ENCODE measurements at places on chromosomes 2 and 18. TPM values are rescaled to one million over a fixed set of nuclear protein-coding genes. Genes with fewer than 3 reads are reported as not detected.
A peak's percentile ranks its signal among the peaks of the same experiment; 100 is the strongest.

GRCh38 chr2:120524174-120524573, 178.2 kb downstream of the INHBB start:
- no peaks in the 10 kb centered on the region for H3K4me1 ChIP-seq
- H3K27ac ChIP-seq: no peak overlapping the region
- H3K36me3 ChIP-seq: no peaks in the 10 kb centered on the region

GRCh38 chr18:22473366-22473765, 55.7 kb upstream of the CTAGE1 start:
- no peak overlapping the region for H3K4me3 ChIP-seq
- DNase-seq: no peak
- no peaks in the 10 kb centered on the region for H3K4me1 ChIP-seq
- H3K27ac ChIP-seq: no peak overlapping the region
- H3K27me3 ChIP-seq: no peaks in the 10 kb centered on the region
- peaks cover 4% of the 10 kb centered on the region for H3K36me3 ChIP-seq

GRCh38 chr2:217998926-217999594, 3.7 kb downstream of the TNS1 start:
- H3K36me3 ChIP-seq: no peaks in the 10 kb centered on the region
- no peak overlapping the region for H3K27ac ChIP-seq
- H3K4me1 ChIP-seq: 0 out of 2 replicates have a peak, but pooled peaks cover 2% of the 10 kb centered on the region

Gene PSTPIP2
- total RNA-seq: 3.6 TPM

Gene SMAD7
- 27.7 TPM for total RNA-seq

Gene MPV17
- total RNA-seq: 55.4 TPM

Gene POTEI
- 1.2 TPM for total RNA-seq

DNA sequence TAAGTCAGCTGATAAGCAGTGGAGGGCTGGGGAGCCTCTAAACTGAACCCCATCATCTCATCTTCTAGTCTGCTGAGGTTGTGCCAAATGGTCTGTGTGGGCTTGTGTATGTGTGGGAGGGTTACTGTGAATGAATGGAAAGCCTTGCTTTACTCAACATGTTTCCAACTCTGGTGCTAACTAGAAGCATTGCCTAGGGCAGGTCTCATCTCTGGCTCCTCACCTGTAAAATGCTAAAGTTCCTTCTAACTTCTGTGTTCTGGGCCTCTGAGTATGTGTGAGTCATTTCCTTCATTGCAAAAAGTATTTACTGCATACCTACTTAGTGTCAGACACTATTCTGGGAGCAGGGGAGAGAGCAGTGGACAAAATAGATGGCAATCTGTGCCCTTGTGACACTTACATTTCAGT, 1.3 kb downstream of the LIPG start:
- no peak for DNase-seq
- H3K4me1 ChIP-seq: peaks cover 4% of the 10 kb centered on the region
- H3K27ac ChIP-seq: no peak overlapping the region
- peak overlapping the region; percentile 92 for H3K4me3 ChIP-seq

Gene CYBRD1
- total RNA-seq: 5.4 TPM

Gene HEATR5B
- total RNA-seq: 14.0 TPM

GRCh38 chr2:73896362-73897239, 3.8 kb downstream of the ACTG2 start:
- H3K36me3 ChIP-seq: no peaks in the 10 kb centered on the region
- no peaks in the 10 kb centered on the region for H3K4me1 ChIP-seq
- H3K27me3 ChIP-seq: no peaks in the 10 kb centered on the region
- no peak overlapping the region for H3K4me3 ChIP-seq

Gene CNRIP1
- 0.70 TPM for total RNA-seq

DNA sequence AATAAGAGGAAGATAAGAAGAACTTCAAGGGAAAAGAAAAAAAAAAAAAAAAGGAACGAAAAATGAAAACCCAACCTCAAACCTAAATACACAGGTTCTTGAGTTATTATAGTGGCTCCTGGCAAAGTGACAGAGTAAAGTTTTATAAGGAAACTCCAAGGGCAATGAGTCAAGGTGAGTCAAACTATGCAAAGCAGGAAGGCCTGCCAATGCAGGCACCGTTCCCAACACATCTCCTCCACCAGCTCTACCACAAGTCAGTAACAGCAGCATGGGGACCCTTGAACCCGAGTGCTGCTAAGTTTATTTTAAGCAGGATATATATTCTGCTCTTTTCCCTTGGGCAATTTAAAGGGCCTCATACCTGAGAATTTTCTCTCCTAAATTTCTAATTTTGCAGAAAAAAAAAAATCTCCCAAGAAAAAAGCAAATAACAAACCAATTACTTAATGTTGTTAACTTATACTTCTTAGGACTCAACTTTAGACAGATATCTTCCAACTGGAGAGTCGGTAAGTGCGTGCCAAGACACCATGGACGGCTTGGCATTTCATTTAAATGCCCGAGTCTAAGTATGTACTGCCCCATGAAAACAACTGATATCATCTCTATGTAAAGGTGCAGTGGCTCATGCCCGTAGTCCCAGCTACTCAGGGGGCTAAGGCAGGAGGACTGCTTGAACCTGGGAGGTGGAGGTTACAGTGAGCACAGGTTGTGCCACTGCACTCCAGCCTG, 75.7 kb upstream of the TFCP2L1 start:
- DNase-seq: no peak
- H3K4me3 ChIP-seq: no peak overlapping the region
- H3K4me1 ChIP-seq: no peaks in the 10 kb centered on the region

Gene ZNF142
- 43.4 TPM for total RNA-seq

GRCh38 chr2:239462671-239463506, 62.1 kb upstream of the HDAC4 start:
- no peak overlapping the region for H3K4me3 ChIP-seq
- no peaks in the 10 kb centered on the region for H3K36me3 ChIP-seq
- DNase-seq: peak; percentile 19

Gene EPB41L3
- total RNA-seq: 14.3 TPM

DNA sequence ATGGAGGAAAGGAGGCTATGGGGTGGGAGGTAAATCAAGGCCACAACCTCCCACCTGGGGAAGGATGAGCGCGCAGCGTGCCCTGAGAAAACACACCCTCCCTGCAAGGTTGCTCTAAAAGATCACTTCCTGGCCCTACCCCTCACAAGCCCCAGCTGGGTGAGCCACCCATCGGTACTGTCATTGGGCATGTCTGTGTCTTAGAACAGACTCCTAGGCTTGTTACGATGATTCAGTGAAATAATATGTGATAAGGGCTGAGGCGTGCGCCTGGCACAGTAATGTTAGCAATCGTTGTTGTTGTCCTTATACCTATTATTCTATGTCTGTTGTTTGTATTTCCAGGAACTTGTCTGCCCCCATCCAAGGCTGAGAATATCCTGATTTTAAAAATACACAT, 175.1 kb downstream of the ZFP36L2 start:
- H3K4me3 ChIP-seq: no peak overlapping the region
- H3K27me3 ChIP-seq: no peaks in the 10 kb centered on the region
- H3K36me3 ChIP-seq: no peaks in the 10 kb centered on the region
- no peak overlapping the region for H3K27ac ChIP-seq

- no peaks in the 10 kb centered on the region for H3K27me3 ChIP-seq
- no peaks in the 10 kb centered on the region for H3K4me1 ChIP-seq
- no peak for DNase-seq
- H3K4me3 ChIP-seq: no peak overlapping the region
Observed at GRCh38 chr18:34875150-34875549, 165.1 kb downstream of the DTNA start.

- H3K4me1 ChIP-seq: no peaks in the 10 kb centered on the region
- no peak overlapping the region for H3K4me3 ChIP-seq
- H3K27ac ChIP-seq: no peak overlapping the region
- DNase-seq: no peak
- H3K27me3 ChIP-seq: no peaks in the 10 kb centered on the region
Observed at GRCh38 chr2:192146069-192147015, 48.4 kb downstream of the TMEFF2 start.

Gene PIEZO2
- total RNA-seq: 3.9 TPM

Measured in H9 (cell line).